ENCODE measurements at places on chromosomes 3 and 15.

DNA sequence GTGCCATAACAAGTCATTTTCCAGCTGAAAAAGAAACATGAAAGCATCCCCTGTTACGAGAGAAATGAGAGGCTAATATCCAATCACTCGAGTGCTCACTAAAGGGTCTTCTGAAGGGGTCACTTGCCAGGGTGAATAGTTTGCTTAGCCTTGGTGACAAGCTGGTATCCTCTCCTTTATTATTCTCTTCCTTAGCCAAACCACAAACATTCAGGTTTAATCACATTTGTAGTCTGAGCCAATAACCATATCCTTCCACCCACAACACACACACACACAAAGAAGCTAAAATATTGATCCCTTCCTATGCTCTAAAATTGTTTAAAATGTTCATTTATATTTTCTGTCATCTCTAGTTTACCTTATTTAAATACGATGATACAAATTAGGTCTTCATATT lies 240.5 kb upstream of the TMCO5A start:
- DNase-seq = no peak

GRCh38 chr15:97200161-97200560 lies 760.3 kb upstream of the ARRDC4 start:
- no peak for DNase-seq

DNA sequence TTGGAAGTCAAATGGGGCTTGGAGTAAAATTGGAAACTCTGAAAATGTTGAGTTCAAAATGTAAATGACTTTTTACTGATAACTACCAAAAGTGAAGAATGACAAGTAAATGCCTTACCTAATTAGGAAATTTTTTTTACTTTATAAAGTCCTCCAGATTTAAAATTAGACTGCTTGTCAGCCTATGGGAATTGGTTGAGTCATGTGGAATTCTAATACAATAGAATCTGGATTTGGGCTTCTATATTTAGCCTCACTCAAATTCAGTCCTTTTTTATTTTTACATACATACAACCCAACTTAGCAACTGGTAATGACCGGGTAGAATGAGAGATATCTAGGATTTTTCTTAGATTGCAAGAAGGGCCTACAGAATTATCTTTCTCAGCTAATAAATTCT lies 158.9 kb upstream of the CADPS start:
- DNase-seq = no peak

DNA sequence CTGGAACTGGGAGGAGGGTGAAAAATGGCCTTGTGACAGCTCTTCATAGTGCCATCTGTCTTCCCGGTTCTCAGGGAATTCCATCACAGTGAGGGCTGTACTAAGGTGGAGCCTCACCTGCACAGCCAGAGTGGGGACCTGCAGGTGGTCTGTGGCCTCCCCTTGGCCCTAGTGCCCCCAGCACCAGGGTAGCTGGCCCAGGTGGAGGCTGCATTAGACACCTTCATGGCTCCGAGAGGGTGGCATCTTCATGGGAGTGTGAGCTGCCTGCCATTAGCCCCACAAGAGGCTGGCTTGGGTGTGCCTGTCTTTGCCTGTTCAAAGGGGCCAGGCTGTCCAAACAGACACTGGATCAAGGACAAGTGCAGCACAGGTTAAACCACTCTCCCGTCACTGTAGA lies 95.5 kb upstream of the PRR23E start:
- DNase-seq = no peak

DNA sequence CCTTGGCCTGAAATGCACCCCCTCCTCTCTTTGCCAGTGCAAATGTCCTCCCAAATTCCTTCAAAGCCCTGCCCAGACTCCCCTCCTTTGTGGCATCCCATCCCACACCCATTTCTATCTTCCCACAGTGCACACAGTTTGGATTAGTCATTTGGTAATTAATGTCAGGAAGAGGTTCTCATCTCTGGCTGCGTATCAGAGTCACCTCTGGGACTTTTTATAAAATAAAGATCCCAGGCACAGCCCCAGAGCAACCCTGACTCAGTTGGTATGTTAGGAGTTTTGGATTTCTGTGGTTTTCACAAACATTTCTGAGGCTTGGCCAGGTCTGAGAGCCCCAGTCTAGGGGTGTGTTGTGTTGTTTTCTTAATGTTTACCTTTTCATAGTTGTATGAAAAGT lies 41.6 kb downstream of the C3orf20 start:
- no peak for DNase-seq

GRCh38 chr3:142787719-142788118 lies 63.9 kb downstream of the TRPC1 start:
- peak; percentile 5 for DNase-seq

DNA sequence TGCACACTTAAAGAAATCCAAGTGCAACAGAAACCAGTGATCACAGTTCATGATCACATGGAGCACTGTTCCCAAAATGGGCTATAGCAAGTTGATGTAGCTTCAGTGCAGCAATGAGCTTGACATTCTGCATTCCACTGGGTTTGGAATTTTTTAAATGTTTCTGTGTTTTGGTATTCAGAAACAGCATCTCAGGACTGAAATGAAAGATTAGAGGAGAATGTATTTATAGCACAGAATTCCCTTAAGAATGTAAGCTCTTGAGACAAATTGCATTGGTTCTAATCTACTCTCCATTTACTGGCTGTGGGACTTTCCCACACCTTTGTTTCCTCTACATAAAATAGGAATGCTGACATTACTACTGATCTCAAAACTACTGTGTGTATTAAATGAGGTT lies 162.7 kb downstream of the FGF12 start:
- DNase-seq = no peak

- no peak for DNase-seq
These were observed 484.6 kb downstream of the ROBO2 start for GRCh38 chr3:77524463-77524862.

GRCh38 chr15:59406446-59406845 lies 31.5 kb upstream of the FAM81A start:
- DNase-seq = peak; percentile 67

DNA sequence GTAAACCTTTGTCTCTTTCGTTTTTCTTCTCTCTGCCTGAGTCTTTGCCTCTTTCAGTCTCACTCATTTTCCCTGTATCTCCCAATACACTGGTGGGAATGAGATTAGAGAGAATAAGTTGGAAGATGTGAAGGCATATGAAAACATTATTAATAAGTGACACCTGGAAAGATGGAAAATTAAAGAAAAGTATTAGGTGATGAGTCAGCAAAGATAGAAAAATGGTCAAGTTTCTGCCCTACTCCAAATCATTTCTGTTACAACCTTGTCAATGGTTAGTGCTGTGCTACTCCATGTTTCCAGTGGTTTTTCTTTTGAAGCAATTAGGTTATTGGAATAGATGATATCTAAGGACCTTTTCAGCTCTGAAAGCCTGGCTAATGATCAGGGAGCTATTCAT lies 252.8 kb downstream of the LSAMP start:
- no peak for DNase-seq

GRCh38 chr3:39021465-39022285 lies 30.1 kb downstream of the SCN11A start:
- no peak for DNase-seq

GRCh38 chr3:49908373-49909199 lies 4.9 kb upstream of the MST1R start:
- no peak for DNase-seq
